ENCODE measurements at places on chromosomes 7 and 10.

- DNase-seq: no peak
Observed at GRCh38 chr10:86658261-86658741, 4.0 kb downstream of the OPN4 start.

DNA sequence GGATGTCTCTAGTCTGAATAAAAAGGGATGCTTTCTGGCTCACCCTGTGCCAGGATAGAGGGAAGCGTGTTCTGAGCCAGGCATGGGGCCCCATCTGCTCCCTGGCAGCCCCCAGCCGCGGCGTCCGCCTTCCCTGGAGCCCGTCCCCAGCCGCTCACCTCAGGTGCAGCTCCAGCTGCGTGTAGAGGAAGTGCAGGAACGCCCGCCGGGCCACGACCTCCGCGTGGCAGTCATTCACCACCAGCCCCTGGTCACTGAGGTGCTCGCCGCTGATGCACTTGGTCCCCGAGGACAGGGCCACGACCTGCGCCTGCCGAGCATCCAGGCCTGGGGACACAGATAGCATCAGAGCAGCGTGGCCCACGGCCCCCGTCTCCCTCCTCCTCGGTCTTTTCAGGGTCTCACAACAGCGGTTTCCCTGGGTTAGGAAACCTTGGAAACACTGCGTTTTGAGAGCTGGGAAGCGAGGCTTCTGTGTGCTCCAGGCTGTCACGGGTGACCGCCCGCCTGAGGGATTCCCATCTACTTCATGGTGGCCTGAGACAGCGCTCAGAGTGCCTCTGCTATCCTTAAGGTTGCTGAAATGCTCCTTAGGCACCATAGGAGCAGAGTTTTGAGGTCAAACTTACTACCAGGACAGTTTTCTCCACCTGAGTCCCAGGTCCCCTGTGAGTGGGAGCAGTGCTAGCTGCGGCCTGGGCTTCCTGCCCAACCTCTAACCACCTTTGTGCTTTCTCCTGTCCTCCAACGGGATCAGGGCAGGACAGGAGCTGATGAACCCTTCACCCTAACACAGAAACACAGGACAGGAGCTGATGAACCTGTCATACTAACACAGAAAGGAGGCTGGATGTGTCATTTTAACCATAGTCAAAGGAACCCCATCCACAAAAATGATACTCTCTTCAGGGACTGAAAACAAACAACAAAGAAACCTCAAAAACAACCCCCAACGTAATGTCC is 186.1 kb downstream of the WDR37 start:
- DNase-seq: no peak

DNA sequence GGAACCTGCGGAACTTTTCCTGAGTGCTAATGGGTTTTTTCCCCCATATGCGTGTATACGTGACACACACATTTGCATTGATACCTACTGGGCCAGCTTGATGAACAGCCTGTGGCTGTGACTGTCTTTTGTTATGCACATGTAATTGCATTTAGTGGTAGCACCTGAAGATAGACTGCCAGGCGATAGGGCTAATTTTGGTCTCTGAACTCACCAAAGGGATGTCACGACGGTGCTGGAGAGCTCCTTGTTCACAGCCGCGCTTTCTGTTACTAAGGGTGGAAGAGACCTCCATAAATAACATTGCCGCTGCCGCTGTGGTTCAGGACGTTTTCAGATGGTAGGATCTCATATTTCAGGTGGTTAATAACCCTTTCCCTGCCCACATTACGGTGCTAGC is 133.2 kb downstream of the CAMK1D start:
- DNase-seq: no peak

DNA sequence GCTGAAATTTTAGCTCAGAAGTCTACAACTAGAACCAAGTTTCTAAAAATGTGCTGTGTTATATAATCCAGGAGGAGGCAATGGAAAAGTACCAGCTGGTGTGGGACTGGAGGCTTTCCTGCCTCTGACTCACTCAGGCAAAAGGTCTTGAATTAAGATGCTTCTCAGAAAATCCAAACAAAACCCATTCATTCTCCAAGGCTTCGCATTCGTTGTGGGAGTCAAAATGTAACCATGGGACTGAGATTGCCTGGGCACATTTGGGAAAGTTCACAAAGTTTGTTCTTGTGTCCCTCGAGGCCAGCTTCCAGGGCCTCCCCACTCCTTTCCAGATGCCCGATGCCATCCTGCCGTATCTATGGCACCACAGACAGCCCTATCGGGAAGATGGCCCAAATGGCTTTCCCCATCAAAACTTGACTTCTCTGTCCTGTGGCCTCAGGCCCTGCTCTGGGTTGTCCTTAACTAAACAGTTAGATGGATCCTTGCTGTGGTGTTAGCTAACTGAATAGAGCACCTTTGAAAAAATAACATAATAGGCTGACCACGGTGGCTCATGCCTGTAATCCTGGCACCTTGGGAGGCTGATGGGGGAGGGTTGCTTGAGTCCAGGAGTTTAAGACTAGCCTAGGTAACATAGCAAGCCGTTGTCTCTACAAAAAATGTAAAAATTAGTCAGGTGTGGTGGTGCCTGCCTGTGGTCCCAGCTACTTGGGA is 180.5 kb downstream of the PFKFB3 start:
- DNase-seq: no peak

- DNase-seq: peak; percentile 90
Observed at GRCh38 chr7:141945356-141945755, 1.4 kb downstream of the CLEC5A start.

DNA sequence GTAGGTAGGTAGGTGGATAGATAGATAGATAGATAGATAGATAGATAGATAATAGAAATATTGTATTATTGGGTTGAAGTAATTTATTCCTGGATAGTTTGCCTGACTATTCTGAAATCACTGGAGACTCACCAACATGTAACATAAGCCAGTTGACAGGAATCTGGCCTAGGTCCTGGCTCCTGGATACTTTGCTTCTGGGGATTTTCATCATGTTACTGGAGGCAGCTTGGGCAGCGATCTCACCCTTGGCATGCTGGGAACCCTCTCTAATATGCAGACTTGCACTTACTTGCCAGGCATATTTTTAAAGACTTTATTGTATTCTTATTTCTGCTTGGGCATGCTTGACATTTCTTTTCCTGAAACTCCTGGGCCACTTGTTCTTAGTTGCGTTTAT is 709.1 kb upstream of the FZD8 start:
- no peak for DNase-seq

DNA sequence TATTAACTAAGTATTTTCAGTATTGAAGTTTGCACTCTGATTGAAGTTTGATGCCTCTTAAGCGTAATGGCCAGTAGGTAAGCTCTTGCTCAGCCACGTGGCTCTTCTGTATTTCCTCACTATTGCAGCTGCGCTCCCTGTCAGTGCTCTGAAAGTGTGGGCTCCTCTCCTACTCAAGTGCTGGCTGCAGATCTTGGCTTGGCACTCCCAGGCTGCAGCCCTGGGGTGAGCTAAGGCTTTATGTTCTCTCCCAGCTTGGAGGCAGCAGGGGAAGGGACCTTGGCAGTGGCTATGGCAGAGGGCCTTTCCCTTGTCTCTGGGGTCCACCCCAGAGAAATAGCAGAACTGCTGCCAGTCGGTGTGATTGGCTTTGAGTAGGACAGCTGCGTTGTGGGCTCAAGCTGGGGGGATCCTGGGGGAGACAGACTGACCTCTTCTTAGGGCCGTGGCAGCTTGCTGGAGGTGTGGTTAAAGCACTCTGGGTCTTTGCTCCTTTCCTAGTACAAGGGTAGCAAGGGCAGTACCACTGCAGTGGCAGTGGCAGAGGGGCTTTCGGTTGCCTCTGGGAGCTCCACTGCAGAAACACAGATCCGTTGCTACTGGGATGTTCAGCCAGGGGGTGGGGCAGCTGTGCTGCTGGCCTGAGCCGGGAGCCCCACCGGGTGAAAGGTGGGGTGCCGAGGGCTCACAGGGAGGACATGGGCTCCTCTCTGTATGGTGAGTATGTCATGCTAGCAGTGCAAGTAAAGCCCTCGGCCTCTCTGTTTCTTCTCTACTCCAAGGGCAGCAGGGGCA is 100.5 kb downstream of the GLCCI1 start:
- DNase-seq: no peak

DNA sequence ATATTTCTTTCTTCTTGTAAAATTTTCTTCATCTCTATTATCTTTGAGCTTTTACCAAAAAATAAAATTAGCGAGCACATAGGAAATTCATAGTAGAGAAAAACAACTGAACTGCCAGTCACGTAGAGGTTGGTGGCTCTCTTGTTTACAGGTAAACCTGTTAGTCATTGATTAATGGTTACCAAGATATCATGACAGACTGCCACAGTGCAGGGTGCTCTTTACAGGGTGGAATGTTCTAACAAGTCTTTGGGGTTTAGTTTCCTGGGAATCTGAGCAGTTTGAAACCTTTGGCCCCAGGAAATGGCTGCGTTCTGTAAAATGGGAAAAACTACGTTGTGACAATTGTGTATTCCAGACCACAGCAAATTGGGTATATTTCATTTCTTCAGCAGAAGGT is 407.3 kb upstream of the ADARB2 start:
- DNase-seq: no peak

GRCh38 chr10:23522345-23522744 is 83.5 kb downstream of the OTUD1 start:
- no peak for DNase-seq

GRCh38 chr10:29714096-29714874 is 79.5 kb upstream of the SVIL start:
- DNase-seq: no peak

GRCh38 chr7:140656548-140657515 is 15.9 kb upstream of the ADCK2 start:
- DNase-seq: peak; percentile 97

DNA sequence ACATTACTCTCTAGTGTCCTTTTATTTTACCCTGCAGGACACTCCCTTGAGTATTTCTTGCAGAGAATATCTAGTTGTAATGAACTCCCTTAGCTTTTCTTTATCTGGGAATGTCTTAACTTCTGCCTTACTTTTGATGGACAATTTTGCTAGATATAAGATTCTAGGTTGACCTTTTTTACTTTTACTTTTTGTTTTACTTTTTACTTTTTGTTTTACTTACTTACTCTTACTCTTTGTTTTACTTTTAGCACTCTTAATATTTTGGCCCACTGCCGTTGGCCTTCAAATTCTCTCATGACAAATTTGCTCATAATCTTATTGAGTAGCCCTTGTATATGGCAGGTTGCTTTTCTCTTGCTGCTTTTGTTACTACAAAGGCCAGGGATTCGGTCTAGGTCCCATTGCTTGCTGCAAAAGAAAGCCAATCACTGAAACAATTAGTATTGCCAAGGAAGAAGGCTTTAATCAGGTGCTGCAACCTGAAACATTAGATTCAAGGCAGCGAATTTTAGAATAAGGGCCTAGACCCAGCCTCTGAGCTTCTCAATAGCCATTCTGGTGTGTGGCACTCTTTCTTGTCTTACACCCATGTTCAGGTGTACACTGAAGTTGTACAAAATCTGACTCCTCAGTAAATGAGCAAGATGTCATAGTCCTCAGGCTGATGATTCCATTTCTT is 137.0 kb downstream of the TES start:
- DNase-seq: no peak

DNA sequence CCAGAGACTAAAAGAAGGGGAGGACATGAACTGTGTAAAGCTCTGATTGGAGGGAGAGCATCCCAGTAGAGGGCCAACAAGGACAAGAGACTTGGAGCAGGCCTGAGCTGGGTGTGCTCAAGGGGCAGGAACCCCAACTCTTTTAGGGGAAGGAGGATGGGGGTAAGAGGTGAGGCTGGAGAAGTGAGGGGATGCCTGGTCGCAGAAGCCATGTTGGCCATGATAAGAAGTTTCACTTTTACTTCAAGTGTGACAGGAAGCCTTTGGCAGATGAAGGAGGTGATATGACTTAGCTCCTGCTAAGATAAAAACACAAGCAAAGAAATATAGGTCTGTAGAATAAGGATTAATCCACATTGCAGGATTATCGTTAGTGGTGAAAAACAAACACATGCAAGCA is 208.3 kb downstream of the JAZF1 start:
- DNase-seq: no peak

- no peak for DNase-seq
Observed at GRCh38 chr7:38831259-38831996, 77.6 kb downstream of the VPS41 start.

DNA sequence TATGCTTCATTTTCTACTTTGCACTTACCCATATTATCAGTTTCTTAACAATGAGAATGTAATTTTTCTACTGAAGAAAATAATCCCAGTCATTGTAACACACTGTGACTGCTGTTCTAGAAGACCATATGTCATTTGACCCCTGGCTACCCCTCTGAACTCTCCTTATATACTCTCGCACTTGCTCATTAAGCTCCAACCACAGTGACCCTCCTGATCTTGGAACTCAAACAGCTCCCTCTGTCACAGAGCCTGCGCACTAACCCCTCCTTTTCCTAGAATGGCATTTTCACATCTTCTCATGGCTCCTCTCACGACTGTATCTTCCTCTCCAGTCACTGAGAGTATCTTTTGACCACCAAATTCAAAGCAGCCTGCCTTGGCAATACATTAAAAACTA is 169.7 kb downstream of the CACNA2D1 start:
- DNase-seq: no peak

- DNase-seq: no peak
Observed at GRCh38 chr10:12635127-12635541, 285.8 kb downstream of the CAMK1D start.

- DNase-seq: peak; percentile 23
Observed at GRCh38 chr7:127927348-127927696, 103.9 kb downstream of the LRRC4 start.

- DNase-seq: no peak
Observed at GRCh38 chr10:13885238-13885990, 298.6 kb downstream of the PRPF18 start.

GRCh38 chr7:1521456-1521855 is 9.0 kb upstream of the MAFK start:
- DNase-seq: no peak

DNA sequence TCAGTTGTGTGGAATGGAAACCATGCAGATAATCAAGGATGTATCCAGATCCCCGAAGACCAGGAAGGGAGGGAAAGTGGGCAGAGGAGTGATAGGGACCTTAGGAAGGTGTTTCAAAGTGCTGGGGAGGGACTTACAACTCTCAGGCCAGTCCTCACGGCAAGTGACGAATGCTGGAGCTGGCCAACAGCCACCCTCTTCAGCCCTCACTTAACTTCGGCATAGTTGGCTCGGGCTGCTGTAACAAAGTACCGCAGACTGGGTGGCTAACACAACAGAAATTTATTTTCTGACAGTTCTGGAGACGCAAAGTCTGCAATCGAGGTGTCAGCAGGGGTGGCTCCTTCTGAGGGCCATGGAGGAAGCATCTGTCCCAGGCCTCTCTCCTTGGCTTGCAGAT is 265.9 kb upstream of the YAE1 start:
- no peak for DNase-seq

- no peak for DNase-seq
Observed at GRCh38 chr7:27394871-27395270, 152.3 kb downstream of the EVX1 start.

- peak; percentile 91 for DNase-seq
Observed at GRCh38 chr7:47669178-47669891, 87.4 kb upstream of the TNS3 start.
